ENCODE measurements at places on chromosomes 5 and 9. TPM values are rescaled to one million over a fixed set of nuclear protein-coding genes. Genes with fewer than 3 reads are reported as not detected.

GRCh38 chr9:68951879-68952659 lies 61.8 kb downstream of the PRKACG start:
- no peak for DNase-seq

- DNase-seq: no peak
Observed at GRCh38 chr5:10286162-10286861, 21.4 kb downstream of the CMBL start.

- DNase-seq: no peak
Observed at GRCh38 chr5:67773411-67774266, 441.9 kb upstream of the PIK3R1 start.

- no peak for DNase-seq
Observed at GRCh38 chr9:131266266-131267229, 9.8 kb downstream of the FAM78A start.

The UHRF2 gene
- total RNA-seq: 32.9 TPM

The NR4A3 gene
- total RNA-seq: 0.41 TPM

The WNT8A gene
- total RNA-seq: not detected

The TAF1L gene
- total RNA-seq: not detected

The FOXD4L3 gene
- total RNA-seq: not detected

The NME5 gene
- total RNA-seq: 7.9 TPM
